ENCODE measurements at places on chromosomes 11 and 22.

- DNase-seq, result no peak
Observed at GRCh38 chr22:48212727-48213126, 1450.3 kb downstream of the TBC1D22A start.

DNA sequence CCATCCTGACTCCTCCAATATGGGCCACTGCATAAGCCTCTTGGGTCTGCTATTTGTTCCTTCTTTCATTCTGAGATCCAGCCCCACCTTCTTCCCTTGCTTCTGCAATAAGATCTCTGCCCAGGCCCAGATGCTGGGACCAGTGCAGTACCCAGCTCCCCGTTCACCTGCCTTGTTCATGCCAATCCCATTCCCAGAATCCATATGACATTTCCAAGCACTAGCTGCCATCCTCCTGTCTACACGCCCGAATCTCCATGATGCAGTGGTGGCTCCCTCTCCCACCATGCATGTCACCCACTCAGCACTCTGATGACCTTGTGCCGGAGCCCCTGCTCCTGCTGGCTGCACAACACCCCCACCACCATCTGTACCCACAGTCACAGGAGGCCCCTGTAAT lies 11.4 kb upstream of the FAM83F start:
- no peak for DNase-seq

GRCh38 chr11:111976119-111976766 lies 39.1 kb downstream of the DIXDC1 start:
- DNase-seq, result no peak

- no peak for DNase-seq
Observed at GRCh38 chr11:61787928-61788491, 4.4 kb downstream of the TMEM258 start.

GRCh38 chr22:40594346-40594745 lies 42.2 kb downstream of the MRTFA start:
- DNase-seq, result no peak

- DNase-seq, result no peak
Observed at GRCh38 chr11:115906171-115906570, 402.0 kb upstream of the CADM1 start.

DNA sequence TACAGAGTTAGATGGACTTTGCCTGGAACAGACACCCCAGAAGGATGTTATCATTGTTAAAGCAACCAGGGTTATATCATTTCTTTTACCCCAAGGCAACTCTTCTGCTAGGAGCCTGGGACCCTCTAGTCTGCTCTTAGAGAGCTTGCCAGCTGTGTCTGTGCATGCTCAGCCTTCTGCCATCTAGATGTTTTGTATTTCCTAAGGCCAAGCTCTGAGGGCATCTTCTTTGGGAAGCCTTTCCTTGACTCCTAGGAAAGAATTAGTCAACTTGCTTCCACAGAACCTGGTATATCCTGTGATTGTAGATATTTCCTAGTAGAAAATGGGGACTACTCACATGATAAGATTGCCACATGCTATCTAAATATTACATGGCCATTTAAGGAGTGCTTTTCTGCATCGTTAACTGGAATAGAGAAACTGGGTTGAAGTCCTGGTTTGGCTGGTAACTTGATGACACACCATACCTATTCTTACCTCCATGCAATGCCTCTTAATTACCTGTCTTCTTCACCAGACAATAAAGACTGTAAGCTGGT lies 87.6 kb downstream of the STIM1 start:
- no peak for DNase-seq

GRCh38 chr11:103968685-103969084 lies 67.8 kb upstream of the DDI1 start:
- DNase-seq, result no peak

- DNase-seq, result no peak
Observed at GRCh38 chr11:128691802-128692752, 1.8 kb upstream of the FLI1 start.
